ENCODE measurements at places on chromosomes 4 and X.

DNA sequence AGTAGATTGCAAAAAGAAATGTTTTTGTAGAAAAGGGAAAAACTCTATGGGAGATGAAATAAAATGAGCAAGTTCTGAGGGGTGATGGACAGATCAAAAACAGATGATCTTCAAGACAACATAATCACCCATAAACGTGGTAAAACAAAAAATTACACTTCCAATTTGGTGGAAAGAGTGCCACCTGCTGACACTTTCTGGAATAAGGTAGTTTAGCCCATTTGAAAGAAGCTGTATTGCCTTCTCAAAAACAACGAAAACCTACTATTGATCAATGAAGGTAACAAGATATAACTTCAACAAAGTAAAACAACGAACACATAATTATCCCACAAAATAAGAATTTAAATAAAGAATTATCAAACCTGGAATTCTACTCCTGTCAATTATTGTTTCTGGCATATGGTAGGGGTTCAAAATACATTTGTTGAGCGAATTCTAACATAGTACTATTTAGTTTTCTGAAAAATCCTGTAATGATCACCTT lies 2.5 kb downstream of the COQ2 start:
- peak; percentile 78 for DNase-seq

DNA sequence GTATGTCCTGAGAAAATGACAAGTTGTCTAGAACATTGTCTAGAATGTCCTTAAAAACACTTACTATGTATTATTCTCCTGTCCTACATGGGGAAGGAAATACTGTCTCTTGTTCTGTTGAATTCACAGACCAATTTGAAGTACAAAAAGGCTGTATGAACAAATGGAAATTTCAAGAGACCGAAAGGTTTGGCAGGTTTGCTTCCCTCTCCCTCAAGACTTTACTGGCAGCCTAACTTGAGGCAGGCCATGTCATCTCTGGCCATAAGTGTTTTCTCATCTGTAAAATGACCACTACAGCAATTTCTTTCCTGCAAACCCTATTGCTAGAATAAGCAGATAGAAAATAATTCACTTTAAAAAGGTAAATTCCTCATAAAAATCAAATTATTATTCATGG lies 191.2 kb upstream of the BMP3 start:
- peak; percentile 60 for DNase-seq

- DNase-seq, result peak; percentile 63
Measured at GRCh38 chrX:69362856-69363255, 141.3 kb upstream of the NALF2 start.

- DNase-seq, result no peak
Measured at GRCh38 chr4:54169176-54169575, 59.9 kb upstream of the PDGFRA start.

DNA sequence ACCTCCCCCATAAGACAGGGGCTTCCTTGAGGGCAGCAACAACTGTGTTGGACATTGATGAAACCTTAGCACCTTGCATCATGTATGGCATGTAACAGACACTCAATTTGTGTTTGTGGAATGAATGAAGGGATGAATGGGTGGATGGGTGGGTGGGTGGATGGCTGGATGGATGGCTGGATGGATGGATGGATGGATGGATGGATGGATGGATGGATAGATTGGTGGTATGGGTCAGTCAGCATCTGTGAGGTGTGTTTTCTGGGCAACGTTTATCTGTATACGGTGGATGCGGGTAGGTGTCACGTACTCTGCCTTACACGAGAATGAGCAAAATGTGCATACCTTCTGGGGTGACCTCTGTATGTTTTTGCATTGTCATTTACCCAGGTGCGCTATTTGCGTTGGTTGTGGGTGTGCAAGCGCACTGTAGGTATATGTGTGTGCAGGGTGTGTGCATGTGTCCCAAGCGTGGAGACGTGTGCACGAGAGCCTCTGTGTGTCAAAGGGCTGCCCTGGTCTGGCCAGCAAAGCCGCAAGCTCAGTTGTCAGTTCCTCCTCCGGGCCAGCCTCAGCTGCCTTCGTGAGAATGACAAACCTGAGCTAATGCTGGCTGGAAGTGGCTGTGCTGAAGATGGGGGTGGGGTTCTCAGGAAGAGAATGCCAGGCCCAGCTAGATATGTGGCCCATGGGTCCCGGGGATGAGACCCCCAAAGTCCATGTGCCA lies 26.5 kb downstream of the ELF4 start:
- DNase-seq, result no peak

GRCh38 chr4:81664079-81664478 lies 192.4 kb upstream of the RASGEF1B start:
- DNase-seq, result peak; percentile 53

DNA sequence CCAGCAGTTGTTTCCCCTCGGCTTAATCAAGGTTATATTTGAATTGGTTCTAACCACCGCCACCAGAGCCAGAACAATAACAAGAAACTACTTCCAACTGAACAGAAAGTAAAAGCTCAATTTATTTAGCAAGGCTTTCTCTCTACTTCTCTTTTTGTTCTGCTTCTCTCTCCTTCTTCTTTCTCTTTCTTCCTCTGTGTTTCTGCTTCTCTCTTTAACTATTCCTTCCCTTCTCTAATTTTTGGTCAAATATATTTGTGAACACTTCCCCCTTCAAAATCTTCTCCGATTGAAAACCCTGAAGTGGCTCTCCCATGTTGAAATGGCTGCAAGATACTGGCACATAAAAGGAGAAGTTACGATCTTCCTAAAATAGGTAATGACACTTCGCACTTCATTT lies 1195.9 kb upstream of the PRKX start:
- no peak for DNase-seq

- no peak for DNase-seq
Measured at GRCh38 chr4:27132497-27132896, 271.9 kb downstream of the STIM2 start.

DNA sequence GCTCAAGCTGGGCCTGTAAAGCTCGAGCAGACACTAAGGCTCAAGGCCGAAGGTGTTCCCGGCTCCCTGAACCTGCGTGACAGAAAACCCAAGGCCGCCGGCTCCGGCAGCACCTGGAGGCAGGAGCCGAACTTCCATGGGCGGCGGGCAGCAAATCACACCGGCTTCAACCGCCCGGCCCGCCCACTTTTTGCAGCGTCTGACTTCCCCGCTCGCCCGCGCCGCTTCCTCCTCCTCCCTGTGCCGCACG lies 940 bp upstream of the NSD2 start:
- peak; percentile 91 for DNase-seq

- DNase-seq, result peak; percentile 71
Measured at GRCh38 chr4:7155590-7156071, 36.7 kb upstream of the SORCS2 start.

- DNase-seq, result peak; percentile 71
Measured at GRCh38 chr4:74934016-74934831, 1.3 kb downstream of the PARM1 start.

DNA sequence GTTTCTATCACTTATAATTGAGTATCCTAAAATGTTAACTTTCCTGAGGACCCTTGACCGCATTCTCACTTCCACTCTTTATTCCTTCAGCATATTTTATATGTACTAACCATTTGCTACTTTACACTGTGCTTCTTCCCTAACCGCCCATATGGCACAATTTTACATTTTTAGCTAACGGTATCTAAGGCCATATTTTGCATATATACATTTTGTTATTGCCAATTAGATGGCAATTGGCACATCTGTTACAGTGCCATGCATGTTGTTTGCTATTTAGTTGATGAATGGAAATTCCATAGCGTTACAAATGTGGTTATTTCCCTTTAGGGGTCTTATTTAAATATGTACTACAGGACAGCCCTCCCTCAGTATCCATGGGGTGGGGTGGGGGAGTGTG lies 20.0 kb upstream of the OTUD4 start:
- no peak for DNase-seq

GRCh38 chr4:32145987-32146386 lies 1425.8 kb downstream of the PCDH7 start:
- no peak for DNase-seq

DNA sequence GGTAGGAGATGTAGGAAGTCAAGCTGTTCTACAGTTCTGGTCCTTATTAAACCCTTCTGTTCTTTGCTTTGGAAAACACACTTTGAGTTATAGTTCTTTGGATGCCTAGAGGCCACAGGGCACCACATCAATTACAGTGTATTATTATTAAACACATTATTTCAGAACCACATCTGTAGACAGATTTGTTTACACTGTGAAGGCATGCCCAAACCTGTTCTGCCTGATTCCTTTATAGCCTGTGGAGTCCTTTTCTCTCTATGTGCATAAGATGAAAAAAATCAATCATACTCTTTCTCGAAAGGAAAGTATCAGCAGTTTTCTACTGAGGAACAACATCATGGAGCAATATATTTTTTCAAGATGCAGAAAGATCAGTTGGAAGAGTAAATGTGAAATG lies 371.3 kb upstream of the INTU start:
- DNase-seq, result no peak

DNA sequence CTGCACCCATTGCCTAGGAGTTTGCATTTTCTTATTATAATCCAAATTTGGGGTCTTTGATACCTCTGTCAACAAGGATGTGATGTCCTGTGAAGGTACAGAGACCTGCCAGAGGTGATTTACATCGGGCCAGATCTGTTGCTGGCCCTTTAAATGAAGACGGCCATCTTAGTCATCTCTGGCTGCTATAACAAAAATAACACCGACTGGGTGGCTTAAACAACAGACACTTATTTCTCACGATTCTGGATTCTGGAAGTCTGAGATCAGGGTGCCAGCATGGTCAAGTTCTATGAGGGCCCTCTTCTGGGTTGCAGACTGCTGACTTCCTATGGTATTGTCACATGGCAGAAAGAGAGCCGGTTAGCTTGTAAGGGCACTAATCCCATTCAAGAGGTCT lies 75.7 kb downstream of the F11 start:
- no peak for DNase-seq

DNA sequence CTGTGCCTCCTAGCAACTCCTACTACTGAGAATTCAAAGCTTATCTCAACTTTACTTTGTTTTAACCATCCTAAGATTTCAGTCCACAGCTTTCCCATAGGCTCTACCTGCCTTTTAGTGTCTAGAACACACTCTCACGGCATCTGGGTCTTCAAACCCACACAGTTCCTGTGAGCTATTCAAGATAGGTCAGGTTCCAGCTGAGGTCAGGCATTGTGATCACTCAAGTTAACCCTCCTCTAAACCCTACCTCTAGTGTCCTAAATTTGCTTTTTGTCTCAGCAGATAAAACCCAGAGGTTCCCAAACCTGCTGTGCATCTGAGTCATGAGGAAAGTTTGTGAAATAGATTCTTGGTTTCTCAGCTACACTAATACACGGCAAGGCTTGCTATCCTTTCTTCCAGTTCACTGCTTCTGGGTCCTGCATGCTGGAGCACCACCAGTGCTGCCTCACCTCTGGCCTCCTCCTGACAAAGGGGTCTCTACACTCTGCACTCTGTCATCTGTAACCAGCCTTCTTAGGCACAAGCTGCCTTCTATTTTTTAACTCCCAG lies 324.6 kb upstream of the MAGEB2 start:
- no peak for DNase-seq

All from tongue (tissue), 3 donors.